ENCODE measurements at places on chromosomes 5 and 9.

DNA sequence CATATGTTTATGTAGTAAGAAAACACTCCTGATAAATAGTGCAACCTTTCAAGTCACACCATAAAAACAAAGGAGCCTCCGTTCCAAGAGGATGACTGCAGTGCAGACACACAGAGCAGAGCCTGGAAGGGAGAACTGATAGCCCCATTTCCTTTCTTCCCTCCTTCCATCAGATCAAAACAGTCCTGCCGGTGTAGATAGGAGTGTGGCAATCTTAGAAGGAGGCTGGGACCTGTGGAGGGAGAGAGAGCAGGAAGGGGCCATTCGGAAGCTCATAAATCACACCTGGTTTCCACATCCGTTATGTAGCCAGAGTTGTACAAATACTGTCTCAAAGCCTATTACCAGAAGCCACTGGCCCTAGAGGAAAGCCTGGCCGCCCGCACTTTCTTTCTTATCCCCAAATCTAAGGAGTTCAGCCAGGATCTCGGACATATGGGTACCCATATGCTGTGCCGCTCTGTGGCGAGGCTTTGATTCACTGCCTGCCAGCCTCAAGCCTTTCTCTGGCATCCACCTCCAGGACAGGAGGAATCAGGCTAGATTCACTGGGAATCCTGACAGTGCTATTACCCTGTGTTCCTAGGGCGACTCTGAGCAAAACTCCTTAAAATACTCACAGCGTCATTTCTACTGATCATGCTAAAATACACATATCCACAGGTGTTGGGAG lies 26.9 kb downstream of the DAP start:
- peak; percentile 63 for DNase-seq

DNA sequence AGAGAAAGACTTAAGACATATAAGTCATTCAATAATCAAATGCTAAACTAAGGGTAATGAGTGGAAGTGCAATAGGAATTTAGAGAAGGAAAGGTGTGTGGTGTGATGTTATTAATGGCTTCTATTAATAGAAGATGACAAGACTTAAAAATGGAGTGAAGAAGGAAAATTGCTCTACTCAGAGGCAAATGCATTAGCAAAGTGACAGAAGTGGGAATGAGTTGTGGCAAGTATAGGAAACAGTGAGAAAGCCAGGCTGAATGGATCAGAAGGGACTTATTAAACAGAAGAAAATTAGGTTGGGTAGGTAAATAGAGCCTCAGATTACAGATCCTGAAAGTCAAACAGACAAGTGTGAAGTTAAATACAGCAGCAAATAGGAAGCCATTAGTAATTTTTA lies 5.7 kb downstream of the SKIC3 start:
- no peak for DNase-seq

GRCh38 chr9:121333950-121334773 lies 35.9 kb downstream of the STOM start:
- DNase-seq = no peak

DNA sequence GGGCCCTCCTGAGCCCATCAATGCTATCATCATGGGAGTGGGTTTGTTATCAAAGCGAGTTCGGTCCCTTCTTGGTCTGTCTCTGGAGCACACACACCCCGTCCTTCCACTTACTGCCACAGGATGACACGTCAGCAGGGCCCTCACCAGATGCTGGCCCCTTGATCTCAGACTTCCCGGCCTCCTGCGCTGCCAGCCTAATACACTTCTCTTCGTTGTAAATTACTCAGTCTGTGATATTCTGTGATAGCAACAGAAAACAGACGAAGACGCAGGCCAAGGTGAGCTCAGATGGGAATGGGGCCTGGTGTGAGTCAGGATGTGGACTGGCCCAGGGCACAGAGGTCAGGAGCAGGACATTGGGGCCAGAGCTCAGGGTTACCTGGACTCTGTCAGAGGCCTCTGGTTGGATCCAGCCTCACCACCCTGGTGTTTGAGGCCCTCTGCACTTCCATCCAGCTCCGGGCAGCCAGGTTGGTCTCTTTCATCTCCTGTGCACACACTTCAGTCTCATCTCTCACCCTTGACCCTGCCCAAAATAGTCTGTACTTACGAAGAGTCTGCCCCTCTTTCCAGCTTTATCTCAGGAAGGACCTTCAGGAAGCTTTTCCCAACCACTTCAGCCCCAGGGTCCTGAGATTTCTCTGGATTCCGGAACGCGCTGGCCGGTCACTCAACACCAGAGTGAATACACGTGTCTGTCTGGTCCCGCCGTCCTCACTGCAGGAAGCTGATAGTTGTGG lies 26.0 kb upstream of the CNOT6 start:
- DNase-seq = no peak

- DNase-seq = no peak
Measured at GRCh38 chr5:39203951-39204350, 15.4 kb downstream of the FYB1 start.

All from left renal pelvis (tissue), 4 donors.